Activated T-helper 1 cell treated with anti-CD3 and anti-CD28 coated beads, Interleukin-12 subunit alpha, Interleukin-12 subunit beta, Interleukin-2, Interleukin-4 antibody, amounts not matched to agents 30 ng/mL and 10 ng/mL and 1 ng/mL, durations not matched to agents 14 hours and 24 hours and 36 hours (primary cell): ENCODE measurements at places on chromosomes 6 and 20. TPM values are rescaled to one million over a fixed set of nuclear protein-coding genes. Genes with fewer than 3 reads are reported as not detected.
A peak's percentile ranks its signal among the peaks of the same experiment; 100 is the strongest.

- H3K4me3 ChIP-seq = no peak overlapping the region
- peaks cover 4% of the 10 kb centered on the region for H3K4me1 ChIP-seq
- peak overlapping the region; percentile 6 for H3K27ac ChIP-seq
- peaks cover 4% of the 10 kb centered on the region for H3K27me3 ChIP-seq
- H3K36me3 ChIP-seq = no peaks in the 10 kb centered on the region
Measured at GRCh38 chr6:16038938-16039337, 89.9 kb upstream of the MYLIP start.

- no peak overlapping the region for H3K4me3 ChIP-seq
- H3K36me3 ChIP-seq = no peaks in the 10 kb centered on the region
- H3K4me1 ChIP-seq = no peaks in the 10 kb centered on the region
- no peak overlapping the region for H3K27ac ChIP-seq
- DNase-seq = no peak
Measured at GRCh38 chr20:12947691-12948090, 61.1 kb upstream of the SPTLC3 start.

- no peak overlapping the region for H3K4me3 ChIP-seq
- peaks cover 3% of the 10 kb centered on the region for H3K27me3 ChIP-seq
- DNase-seq = no peak
- no peak overlapping the region for H3K27ac ChIP-seq
- no peaks in the 10 kb centered on the region for H3K4me1 ChIP-seq
Measured at GRCh38 chr6:72084992-72085569, 198.7 kb downstream of the RIMS1 start.

GRCh38 chr6:35905141-35905785 lies 15.6 kb downstream of the SRPK1 start:
- H3K27ac ChIP-seq = peak overlapping the region; percentile 49
- peaks cover 14% of the 10 kb centered on the region for H3K4me1 ChIP-seq
- DNase-seq = no peak
- H3K27me3 ChIP-seq = no peaks in the 10 kb centered on the region

DNA sequence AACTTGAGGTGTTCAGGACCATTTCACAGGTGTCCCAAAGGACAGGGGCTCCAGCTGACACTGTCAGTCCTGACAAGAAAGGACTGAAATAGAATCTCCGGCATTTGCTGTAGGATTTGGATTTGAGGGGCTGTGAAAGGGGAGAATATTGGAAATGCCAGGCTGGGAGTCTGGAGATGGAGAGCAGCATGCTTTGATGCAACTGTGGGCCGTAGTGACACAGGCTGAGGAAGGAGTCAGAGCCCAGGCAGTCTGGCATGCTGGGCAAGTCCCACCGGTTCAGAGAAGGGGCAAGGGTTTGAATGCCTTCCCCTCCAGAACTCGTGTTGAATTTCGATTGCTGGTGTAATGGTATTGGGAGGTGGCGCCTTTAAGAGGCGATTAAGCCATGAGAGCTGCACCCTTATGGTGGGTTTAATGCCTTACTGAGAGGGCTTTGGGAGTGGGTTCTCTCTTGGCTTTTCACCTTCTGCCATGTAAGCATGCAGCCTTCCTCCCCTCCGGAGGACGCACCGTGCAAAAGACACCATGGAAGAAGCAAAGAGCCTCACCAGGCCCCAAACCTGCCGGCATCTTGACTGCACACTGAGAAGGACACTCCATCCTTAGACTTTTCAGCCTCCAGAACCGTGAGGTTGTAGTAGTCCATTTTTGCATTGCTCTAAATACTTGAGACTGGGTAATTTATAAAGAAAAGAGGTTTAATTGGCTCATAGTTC lies 9.4 kb upstream of the PYGB start:
- H3K4me1 ChIP-seq = peaks cover 30% of the 10 kb centered on the region
- H3K36me3 ChIP-seq = no peaks in the 10 kb centered on the region
- H3K27me3 ChIP-seq = peaks cover 7% of the 10 kb centered on the region

The TPBG gene
- total RNA-seq = not detected in 2 replicates

The PBX2 gene
- 91.9 and 94.0 TPM in 2 replicates for total RNA-seq

The LBP gene
- not detected in 2 replicates for total RNA-seq

The HSPA1B gene
- total RNA-seq = 152 and 155 TPM in 2 replicates
